ENCODE measurements at places on chromosomes 4 and X.

GRCh38 chrX:48802905-48803200 is 986 bp downstream of the HDAC6 start:
- no peak for DNase-seq

GRCh38 chrX:146055733-146056132 is 238.1 kb downstream of the SLITRK2 start:
- no peak for DNase-seq

- peak; percentile 29 for DNase-seq
Observed at GRCh38 chr4:161252520-161253141, 911.2 kb downstream of the FSTL5 start.

- no peak for DNase-seq
Observed at GRCh38 chrX:119690921-119691716, 1.8 kb downstream of the SEPTIN6 start.

- no peak for DNase-seq
Observed at GRCh38 chr4:99413140-99413539, 22.0 kb downstream of the ADH7 start.

- no peak for DNase-seq
Observed at GRCh38 chr4:145427221-145427620, 54.4 kb upstream of the SMAD1 start.

DNA sequence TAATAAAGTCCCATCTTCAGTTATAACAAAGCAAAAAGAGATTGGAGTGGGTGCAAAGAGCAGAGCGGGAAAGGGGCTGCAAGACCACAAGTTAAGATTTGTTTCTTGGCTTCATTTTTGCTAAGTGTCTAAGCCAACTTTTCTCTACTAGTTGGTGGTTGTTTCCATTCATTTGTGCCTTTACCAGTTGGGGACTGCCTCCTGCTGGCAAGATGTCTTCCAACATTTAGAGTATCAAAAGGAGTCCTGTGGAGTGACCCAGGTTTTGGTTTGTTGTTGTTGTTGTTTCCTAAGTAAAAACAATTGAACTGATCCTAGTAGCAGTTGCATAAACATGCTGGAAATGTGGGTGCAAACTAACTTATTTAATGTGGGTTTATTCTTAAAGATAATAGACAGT is 121.1 kb downstream of the SPATA18 start:
- DNase-seq: no peak

DNA sequence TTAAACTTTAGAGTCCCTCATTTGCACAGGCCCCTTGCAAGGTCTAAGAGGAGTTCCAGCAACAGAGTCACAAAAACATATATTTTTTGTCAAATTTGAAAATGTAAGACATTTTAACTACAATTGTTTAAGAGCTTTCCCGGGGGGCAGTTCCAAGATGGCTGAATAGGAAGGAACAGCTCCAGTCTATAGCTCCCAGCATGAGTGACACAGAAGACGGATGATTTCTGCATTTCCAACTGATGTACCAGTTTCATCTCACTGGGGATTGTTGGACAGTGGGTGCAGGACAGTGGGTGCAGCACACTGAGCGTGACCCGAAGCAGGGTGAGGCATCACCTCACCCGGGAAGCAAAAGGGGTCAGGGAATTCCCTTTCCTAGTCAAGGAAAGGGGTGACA is 71.4 kb upstream of the NMU start:
- no peak for DNase-seq

DNA sequence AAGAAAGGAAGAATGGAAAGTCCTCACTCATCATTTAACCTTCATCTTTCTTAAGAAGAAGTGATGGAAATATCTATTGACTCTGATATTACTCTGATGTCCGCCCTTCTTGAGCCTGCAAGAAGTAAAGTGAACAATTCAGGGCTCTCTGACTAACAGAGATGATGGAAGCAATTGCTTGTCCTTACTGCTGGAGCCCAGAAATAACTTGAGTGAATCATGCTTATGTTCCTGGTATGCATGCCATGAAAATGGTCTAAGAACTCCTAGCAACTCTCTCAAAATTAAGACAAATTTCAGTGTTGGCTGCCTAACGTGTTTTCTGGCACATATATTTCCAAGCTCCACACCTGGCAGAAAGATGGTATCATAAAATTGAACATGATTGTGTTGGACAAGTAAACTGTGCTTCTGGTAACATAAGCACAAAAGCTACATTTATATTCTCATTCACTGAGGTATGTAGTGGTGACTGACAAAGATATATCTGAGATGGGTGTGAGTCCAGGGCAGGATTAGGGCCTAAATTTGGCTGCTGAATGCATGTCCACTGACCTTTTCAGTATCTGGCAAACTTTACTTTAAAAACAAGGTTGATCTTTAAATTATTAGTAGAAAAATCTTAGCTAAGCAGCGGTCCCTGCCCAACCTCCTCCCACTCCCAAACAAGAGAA is 109.2 kb upstream of the OTUD4 start:
- no peak for DNase-seq

- peak; percentile 77 for DNase-seq
Observed at GRCh38 chrX:16712548-16713155, at the start of gene CTPS2. TSS of gene CTPS2 (minus strand) at chrX:16712669. CDS start at chrX:16702902, 9,767 bp downstream.

DNA sequence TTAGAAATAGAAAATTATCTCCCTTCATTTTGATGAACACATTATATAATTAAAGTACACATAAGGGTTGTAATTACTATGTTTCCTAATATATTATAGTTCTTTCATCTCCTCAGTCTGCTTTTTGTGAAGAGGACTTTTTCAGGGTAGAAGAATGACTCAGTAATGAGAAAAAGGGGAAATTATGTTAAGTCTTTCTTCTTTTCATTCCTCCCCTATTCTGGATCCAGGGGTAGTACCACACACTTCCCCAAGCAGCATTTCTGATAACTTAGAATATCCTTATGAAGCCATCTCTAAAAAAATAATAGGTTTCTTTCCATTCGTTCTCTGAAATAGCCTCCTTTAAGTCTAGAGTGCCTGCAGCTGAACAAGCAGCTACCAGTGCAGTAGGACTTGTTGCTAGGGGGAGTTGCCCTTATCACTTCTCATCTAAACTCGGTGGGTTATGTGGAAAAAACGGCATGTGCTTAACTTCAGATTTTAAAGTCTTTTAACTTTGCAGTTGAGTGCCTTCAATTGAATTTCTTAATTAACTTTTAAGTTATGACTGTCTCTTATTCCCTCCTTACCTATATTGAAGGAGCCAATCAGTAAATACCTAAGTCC is 184.8 kb downstream of the ARHGAP24 start:
- no peak for DNase-seq

DNA sequence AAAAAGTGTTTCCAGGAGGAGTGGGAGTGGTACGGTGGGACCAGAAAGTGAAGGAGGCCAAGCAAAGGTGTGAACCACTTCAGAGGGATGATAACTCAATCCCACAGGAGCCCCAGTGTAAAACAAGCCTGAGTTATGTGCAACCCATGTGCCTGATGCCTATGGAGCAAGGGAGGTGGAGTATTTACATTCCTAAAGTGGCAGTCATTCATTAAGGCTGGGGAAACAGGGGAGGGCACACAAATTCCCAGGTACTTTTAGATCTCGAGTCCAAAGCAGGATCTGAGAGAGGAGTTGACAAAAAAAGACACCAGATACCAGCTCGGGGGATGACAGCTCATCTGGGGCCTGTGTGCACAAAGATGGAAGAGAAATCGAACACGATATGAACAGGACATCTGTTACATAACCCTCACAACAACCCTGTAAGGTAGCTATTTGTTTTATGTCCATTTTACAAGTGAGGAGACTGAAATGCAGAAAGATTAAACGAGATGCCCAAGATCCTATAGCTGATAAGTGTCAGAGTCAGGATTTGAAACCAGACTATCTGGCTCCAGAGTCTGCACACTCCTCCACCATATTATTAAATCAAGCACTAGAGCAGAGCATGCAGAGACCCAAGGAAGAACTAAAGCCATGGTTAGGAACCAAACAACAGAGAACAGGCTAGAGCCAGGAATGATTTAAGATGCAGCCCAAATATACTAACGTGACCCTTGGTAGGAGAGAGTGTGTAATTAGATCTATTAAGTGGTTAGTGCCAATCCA is 91.9 kb upstream of the MAPK10 start:
- DNase-seq: no peak

GRCh38 chrX:139044680-139045079 is 333.2 kb upstream of the FGF13 start:
- no peak for DNase-seq

DNA sequence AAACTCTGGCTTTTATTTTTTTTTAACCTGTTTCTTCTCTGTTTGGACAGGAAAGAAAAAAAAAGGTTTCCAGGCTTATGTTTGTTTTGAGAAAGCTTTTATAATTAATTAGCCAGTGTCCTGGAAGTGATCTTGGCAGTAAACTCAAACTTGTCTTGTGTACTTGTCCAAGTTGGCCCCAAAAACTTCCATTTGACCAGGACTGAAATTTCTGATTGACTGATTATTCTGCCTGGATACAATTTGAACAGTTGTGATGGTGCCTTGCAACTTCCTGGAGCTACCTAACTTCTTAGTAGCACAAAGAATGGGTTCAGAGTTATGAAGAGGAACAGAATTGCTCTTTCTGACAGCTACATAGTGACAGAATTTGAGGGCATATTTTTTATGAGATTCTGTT is 62.0 kb downstream of the SLC4A4 start:
- DNase-seq: no peak

DNA sequence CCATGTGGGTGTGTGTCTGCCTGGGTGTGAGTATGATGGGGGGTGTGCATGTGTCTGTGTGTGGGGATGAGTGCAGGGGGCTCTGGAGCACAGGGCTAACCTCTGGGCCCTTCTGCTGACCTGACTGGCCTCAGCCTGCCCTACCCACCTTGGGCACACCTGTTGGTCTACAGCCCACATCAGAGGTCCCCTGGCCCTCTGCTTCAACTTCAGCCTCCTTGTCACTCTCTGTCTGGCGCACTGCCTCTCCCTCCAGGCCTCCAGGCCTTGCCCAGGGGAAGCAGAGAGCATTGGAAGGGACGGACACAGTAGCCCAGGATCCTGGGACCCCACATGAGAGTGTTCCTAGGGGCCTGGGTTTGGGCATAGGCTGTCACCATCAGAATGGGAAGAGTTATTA is 115.4 kb downstream of the EFNB1 start:
- no peak for DNase-seq

DNA sequence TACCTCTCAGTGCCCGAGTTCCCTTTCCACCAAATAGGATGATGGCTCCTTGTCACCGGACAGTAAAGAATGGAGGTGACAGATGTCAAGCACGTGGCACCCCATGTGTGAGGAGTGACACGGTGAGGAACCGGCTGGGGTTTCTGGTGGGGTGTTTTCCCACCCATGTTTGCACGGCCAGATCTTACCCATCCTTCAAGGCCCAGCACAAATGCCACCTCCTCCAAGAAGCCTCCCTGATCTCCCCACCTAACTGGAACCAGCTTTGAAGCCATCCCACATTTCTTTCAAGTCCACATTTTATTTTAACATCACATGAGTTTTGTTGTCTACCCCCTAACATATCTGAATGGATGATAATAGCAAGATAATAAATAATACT is 63.0 kb downstream of the WFS1 start:
- no peak for DNase-seq
